Kidney (tissue), 22 donors: ENCODE measurements at places on chromosomes 4 and X.

GRCh38 chrX:69258893-69259292, 93.6 kb upstream of the PJA1 start:
- DNase-seq: no peak

GRCh38 chrX:44931441-44931973, 58.5 kb downstream of the KDM6A start:
- no peak for DNase-seq

DNA sequence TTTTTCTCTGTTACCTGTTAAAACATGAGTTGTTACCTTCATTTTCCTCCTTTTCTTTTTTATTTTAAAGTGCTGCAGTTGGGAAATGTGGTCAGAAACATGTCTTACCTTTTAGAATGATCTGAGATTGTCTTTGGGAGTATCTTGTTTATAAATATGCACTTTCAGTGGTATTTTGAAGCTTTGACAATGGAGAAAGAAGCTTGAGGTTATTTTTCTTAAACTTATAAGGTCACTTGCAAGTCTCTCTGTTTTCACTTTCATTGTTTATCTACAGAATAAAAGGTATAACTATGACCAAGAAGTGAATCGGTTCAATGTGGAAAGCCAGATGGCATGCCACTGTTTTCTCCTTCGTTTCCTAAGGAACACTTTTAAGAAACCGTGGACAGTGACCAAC, 167.5 kb upstream of the SLC7A11 start:
- DNase-seq: no peak

DNA sequence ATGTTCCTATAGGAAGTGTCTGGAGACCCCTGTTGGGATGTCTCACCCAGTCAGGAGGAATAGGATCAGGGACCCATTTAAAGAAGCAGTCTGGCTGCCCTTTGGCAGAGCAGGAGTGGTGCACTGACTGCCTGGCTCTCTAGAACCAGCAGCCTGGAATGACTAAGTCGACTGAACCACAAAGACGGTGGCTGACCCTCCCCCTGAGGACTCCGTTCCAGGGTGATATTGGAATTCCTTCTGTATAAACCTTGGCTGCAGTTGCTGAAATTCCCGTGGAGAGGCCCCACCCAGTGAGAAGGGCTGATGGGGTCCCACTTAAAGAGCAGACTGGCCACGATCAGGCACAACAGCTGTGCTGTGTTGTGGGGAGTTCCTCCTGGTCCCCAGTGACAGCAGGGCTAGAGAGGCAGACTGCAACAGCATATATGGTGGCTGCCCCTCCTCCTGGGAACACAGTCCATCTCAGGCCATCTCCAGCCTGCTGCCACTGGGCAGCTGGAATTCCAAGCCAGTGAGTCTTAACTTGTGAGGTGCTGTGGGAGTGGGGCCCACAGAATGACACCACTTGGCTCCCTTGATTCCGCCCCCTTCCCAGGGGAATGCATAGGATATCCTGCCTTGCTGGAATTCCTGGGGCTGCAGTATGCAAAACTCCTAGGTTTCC, 41.8 kb upstream of the RLIM start:
- no peak for DNase-seq

GRCh38 chr4:41214825-41215146, 444 bp upstream of the APBB2 start:
- DNase-seq: no peak

- no peak for DNase-seq
Observed at GRCh38 chrX:46577221-46578005, 3.8 kb downstream of the CHST7 start.

DNA sequence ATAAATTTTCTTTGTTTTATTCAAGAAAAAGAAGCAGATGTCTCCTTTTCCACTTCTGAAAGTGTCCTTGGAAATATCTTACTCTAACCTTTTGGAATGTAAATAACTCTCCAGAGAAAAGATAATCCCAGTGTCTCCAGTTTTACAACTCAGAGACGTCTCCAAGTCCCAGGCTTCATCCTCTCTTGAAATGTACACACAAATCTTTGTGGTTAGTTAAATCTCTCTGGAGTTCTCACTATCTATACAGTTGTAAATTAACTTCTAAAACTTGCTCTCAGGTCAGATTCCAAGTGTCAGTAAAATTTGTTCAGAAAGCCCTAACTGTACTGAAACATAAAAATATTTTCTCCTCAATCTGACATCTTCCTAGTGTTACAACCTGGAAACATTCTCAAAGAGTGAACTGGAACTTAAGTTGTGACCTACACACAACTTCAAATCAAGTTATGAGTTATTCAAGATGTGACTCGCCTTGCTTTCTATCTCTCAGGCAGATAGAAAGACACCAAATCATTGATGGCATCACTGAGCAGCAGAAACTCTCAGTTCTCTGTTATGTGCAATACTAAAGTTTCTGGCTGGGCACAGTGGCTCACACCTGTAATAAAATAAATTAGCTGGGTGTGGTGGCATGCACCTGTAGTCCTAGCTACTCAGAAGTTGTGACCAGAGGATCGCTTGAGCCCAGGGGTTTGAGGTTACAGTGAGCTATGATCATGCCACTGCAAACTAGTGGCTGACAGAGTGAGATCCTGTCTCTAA, 284.2 kb downstream of the RCHY1 start:
- DNase-seq: no peak

DNA sequence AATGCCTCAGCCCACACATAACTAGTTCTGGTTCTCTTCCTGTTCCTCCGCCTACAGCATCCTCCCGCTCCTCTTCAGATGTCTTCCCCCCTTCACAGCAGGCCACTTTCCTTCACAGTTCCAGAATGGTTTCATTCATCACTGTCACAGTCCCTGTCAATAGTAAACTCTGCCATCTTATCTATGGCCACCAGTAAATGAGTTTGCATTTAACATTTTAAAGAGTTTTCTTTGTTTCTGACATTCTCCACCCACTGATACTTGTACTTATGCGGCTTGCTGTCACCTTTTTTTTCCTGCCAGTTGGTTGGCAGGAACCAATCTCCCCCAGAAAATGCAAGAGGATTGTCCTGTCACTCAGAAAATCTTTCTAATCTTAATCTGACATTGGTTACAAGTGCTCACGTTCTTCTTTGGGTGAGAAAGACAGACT, 114.1 kb downstream of the GLUD2 start:
- DNase-seq: no peak

DNA sequence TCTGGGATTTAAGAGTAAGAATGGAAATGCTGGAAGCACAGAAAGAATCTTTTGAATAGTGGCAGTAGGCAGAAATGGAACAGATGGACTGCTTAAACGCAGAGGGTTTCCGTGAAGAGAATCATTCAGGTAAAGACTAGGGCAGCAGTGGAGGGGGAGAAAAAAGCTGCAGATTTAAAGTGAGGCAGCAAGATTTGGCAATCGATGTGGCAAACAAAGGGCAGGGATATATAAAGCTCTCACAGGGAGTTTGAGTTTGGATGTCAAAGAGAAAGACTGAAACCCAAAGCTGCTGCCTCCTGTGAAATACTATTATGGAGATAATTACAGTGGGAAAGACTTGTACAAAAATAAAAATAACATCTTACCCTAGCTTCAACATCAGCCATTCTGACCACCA, 384.0 kb downstream of the CENPC start:
- no peak for DNase-seq

GRCh38 chr4:115119804-115120352, 6.5 kb upstream of the NDST4 start:
- DNase-seq: no peak

GRCh38 chr4:42543126-42543525, 113.8 kb downstream of the ATP8A1 start:
- no peak for DNase-seq

DNA sequence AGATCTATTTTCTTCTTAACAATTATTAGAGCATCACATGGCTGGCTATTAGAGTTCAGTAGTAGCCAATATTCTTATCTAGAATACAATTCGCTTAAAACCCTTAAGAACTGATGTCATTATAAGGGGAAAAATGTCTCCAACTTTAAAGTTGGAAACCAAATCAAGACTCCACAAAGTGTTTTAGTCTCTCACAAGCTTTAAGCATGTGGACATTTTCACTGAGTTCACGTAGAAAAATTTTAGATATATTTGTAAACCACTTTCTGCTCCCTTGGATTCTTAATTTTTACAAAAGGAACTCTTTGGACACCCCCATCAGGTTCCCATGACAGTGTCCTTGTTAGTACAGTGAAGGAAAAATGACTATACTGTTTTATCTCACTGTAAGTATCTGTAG, 123.9 kb upstream of the NAP1L5 start:
- DNase-seq: peak; percentile 33

DNA sequence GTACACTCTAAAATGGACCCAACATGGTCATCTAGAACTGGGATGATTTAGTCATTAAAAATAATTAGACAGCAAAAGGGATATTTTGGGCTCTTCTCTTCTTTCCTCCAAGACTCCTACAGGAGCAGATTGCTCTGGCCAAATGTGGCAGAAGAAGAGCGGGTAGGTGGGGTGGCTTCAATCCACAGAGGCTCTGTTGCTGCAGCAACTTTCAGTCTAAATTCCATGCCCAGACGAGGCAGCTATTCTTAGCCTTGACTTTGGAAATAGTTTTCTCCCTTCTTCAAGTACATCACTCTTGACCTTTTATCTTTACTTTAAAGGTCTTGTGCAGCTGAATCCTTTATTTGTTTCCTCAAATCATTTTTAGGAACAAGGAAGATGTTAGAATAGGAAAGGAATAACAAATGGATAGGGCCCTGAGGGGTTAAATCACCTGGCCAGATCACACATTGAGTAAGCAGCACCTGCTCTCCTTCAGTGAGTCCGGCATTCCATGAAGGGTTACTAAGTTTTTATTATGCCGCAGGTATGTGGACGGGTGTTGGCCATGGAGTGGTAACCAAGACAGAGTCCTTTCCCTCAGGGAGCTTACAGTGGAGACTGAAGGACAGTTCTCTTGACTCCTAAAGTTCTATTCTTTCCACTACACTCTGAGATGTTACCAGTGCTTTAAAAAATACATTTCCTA, 19.3 kb upstream of the SORBS2 start:
- DNase-seq: no peak

DNA sequence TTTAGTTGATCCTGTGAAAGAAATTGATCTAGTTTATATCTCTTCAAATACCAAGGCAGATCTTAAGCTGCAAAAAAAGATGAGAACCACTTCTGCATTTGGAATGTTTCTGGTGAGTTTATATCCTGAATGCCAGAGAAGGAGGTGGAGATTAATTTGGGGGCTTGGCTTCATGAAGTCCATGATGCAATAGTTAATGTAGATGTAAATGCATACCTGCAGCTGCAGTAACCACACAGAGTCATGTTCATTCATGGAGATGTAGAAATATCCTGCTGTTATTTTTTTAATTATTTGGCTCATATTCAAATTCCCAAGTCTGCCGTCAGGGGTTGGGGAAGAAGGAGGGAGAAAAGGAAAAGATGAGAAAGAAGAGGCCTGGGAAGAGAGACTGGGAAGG, at the start of gene SULT1E1:
TSS of gene SULT1E1 (minus strand) at position 94 of the 400 bp plus-strand sequence. CDS start 2,501 bp downstream, outside the sequence.
- peak; percentile 56 for DNase-seq

DNA sequence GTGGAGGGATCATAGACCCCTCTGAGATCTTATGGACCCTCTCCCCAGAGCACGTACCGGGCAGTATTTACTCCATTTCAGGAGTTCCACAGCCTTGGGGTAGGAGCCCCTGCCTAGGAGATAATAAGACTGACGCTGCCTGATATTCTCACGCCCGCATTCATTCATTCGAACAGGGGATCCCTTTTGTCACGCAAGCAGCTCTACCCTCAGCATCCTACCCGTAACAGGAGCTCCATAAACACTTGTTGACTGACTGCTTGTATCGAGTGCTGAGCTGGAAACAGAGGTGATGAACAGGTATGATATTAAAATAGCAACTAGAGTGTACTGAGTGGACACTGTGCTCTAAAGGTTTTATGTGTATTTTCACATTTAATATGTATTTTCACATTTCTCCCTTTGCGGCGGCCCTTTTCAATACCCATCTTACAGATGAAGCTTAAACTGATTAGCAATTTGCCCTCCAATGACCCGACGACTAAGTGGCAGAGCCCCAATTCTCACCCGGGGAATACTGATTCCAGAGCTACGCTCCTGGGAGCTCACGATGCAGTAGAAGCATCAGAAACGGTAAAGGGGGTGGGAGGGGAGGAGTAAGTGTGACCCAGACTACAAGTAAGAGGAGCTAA, 888 bp downstream of the RAB28 start:
- DNase-seq: peak; percentile 38

DNA sequence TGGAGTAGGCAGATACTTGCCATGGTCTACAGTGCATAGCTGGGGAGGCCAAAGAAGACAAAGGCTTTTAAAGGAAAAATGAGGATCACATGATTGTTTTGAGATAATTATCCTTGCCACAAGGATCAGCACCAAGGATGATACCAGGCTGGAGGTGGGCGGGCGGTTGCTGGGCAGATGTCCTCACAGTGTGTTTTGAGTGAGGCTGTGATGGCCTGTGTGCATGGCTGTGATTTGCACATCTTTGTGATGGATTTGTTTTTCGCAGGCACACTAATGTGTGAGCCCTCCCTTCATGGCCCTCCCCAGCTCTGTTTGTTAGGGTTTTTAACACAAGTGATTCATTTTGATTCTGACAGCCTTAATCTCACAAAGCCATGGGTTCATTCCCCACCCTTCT, 46.8 kb downstream of the RGS12 start:
- DNase-seq: no peak

- DNase-seq: no peak
Observed at GRCh38 chrX:30875957-30876356, 13.1 kb downstream of the TAB3 start.

GRCh38 chr4:89293299-89293698, 14.3 kb downstream of the GPRIN3 start:
- no peak for DNase-seq

DNA sequence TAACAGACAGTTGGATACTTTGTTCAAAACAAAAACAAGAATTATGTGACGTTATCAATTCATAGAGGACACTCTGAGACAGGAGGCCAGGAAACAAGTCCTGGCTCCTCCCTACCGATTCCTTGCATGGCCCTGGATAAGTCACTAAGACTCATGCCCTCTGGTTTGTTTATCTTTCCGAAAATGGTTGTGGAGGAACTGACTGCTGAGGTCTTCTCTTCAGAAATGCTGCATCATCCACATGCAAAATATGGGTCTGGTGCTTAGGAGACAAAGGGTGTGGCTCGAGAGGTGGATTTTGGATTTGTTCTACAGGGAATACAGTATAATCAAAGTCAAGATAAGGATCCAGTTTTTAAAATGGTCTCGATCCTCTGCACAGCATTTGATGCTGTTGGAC, 130.9 kb downstream of the RELL1 start:
- no peak for DNase-seq
